Astrocyte of the spinal cord (primary cell): ENCODE measurements at places on chromosomes 6 and 20.
A peak's percentile ranks its signal among the peaks of the same experiment; 100 is the strongest.

DNA sequence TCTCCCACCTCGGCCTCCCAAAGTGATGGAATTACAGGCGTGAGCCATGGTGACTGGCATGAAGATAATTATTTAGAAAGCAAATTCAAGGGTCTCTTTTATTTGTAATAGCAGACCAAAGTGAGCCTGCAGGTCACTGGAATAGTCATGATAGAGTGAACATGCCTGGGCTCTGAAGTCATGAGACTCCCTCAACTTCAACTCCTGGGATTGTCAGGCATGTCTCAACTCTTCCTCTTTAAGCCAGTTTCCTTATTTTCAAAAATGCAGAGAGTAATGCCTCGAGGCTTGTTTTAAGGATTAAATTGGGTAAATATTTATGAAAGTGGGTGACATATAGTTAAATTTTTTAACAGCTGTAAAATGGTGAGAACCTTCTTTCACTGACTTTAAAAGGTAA, 22.7 kb upstream of the HECA start:
- DNase-seq = no peak

- peak; percentile 94 for DNase-seq
Measured at GRCh38 chr6:20212392-20213111, at the start of gene MBOAT1. Gene MBOAT1 (minus strand): TSS chr6:20212469. CDS start chr6:20212234, 235 bp downstream.

DNA sequence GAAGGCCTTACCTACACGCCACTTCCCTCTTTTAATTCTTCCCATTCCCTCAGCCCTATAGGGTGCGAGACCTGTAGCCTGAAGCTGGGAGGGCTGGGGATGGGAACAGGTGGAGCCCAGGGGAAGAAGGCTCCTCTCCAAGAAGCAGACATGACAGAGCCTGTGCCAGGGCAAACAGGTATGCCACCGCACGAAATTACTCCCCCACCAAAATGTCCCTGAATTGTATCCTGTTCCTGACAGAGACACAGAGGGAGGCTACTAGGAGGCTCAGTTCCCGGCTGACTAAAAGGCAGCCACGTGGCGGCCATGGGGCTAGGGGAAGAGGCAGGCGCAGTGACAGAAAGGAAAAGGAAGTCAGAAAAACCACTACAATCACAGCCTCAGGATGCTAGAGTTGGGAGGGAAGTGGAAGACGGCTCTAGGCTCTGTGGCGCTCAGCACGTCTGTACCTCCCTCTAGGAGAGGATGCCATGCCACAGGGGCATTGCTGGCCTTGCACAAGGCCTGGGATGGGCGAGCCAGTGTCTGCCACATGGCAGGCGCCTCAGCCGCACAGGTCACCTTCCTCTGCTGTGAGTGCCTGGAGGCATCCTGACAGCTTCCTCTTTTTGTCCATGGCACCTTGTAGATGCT, 27.7 kb downstream of the TFEB start:
- DNase-seq = no peak

DNA sequence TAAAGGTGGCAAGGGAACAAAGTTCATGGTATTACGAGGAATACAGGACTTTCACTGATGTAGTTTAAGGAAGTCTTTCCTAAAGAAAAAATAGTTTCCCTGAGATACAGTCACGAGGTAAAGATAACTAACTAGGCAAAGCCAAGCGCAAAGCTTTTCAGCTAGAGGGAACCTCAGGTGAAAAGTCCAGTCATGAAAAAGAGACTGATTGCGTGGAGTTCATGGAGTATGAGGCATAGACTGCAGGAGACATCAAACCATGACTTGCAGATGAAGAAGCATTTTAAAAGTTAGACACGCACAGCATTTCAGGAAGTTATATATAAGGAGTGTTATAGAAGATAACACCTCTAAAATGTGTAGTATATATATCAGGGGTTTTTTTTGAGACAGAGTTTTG, 205.6 kb upstream of the ZNF184 start:
- no peak for DNase-seq

GRCh38 chr20:4905613-4906012, 95.7 kb downstream of the SLC23A2 start:
- DNase-seq = no peak

- DNase-seq = no peak
Measured at GRCh38 chr6:72322771-72323170, 299.1 kb upstream of the KCNQ5 start.

- no peak for DNase-seq
Measured at GRCh38 chr6:4907602-4908001, 96.2 kb downstream of the RPP40 start.

- no peak for DNase-seq
Measured at GRCh38 chr20:46142124-46142523, 24.0 kb downstream of the CD40 start.

GRCh38 chr20:34427331-34427730, 64.3 kb downstream of the ITCH start:
- DNase-seq = no peak

- peak; percentile 64 for DNase-seq
Measured at GRCh38 chr20:22339091-22339881, 245.1 kb downstream of the FOXA2 start.

- DNase-seq = no peak
Measured at GRCh38 chr6:44867571-44868334, 460.4 kb upstream of the RUNX2 start.

- no peak for DNase-seq
Measured at GRCh38 chr20:38599410-38599882, 2.2 kb upstream of the ARHGAP40 start.

GRCh38 chr6:158231551-158232315, 63.6 kb downstream of the GTF2H5 start:
- DNase-seq = peak; percentile 54

- no peak for DNase-seq
Measured at GRCh38 chr20:37925265-37926165, 22.6 kb downstream of the VSTM2L start.

- DNase-seq = no peak
Measured at GRCh38 chr6:31356216-31356945, 598 bp downstream of the HLA-B start.

DNA sequence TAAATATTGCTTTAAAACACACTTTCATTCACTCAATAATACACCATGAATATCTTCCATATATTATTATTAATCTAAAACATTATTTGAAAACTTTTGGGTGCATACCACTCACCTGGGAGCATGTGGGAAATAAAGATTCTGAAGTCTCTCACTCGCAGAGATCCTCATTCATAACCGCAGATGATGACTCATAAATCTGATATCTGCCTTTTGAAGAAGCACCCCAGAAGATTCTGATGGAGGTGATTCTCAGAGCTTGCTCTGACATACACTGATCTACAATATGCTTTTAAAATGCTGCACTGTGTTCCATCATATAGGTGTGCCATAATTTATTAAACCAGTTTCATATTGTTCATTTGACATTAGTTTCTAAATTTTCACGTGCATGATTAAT, 135.0 kb upstream of the SGK1 start:
- DNase-seq = no peak

GRCh38 chr6:40722091-40722490, 134.9 kb upstream of the LRFN2 start:
- peak; percentile 7 for DNase-seq

- no peak for DNase-seq
Measured at GRCh38 chr6:32799168-32799567, 17.6 kb downstream of the HLA-DOB start.

GRCh38 chr20:54011346-54011745, 59.0 kb downstream of the BCAS1 start:
- DNase-seq = no peak

DNA sequence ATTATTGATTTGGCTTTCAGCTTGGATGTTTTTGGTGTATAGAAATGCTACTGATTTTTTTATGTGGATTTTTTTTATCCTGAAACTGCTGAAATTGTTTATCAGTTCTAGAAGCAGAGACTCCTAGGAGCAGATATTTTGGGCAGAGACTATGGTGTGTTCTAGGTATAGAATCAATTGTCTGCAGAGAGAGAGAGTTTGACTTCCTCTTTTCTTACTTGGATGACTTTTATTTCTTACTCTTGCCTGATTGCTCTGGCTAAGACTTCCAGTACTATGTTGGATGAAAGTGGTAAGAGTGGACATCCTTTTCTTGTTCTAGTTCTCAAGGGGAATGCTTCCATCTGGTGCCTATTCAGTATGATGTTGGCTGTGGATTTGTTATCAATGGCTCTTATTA, 370.6 kb downstream of the PHF3 start:
- no peak for DNase-seq

- no peak for DNase-seq
Measured at GRCh38 chr6:94323853-94324252, 904.5 kb upstream of the EPHA7 start.

DNA sequence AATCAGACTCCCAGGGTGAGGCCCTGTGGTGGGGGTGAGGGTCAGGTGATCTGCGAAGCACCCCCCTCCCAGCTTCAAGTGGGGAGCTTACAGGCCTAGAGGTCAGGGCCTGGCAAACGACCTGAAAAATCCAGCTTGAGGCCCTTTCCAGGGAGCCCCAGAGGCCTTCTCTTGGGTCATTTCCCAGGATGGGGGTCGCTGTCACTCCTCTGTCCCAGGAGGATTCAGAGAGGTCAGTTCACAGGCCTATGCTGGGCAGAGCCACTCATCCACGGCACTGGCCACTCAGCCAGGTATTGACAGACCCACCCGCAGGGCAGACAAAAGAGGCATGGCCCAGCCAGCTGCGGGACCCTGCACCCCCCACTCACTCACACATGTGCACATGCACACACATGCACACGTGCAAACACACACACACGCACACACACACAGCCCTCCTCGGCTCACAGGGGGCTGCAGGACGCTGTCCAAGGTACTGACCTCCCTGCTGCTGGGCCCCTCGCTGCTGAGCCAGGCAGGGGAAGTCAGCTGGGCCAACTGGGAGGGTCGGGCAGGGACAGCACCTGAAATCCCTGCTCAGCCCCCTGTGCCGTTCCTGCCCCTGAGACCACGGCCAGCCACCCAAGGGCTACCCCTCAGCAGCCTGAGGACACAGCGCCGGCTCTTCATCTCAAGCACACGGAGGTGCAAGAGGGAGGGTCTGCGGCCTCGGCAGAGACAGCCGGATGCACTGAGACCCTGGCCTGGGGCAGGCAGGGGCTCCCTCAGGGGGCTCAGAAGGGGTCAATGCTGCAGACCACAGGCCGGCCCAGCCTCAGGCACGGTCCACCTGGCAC, 113.8 kb downstream of the TAF4 start:
- DNase-seq = peak; percentile 10
